ENCODE measurements at places on chromosomes 1 and 21.
A peak's percentile ranks its signal among the peaks of the same experiment; 100 is the strongest.

- DNase-seq: peak; percentile 22
These were observed at the start of gene KCNA2 for GRCh38 chr1:110605901-110606656. Gene KCNA2, minus strand, starts transcription at chr1:110606358. Its CDS starts 1,576 bp downstream, at chr1:110604782.

DNA sequence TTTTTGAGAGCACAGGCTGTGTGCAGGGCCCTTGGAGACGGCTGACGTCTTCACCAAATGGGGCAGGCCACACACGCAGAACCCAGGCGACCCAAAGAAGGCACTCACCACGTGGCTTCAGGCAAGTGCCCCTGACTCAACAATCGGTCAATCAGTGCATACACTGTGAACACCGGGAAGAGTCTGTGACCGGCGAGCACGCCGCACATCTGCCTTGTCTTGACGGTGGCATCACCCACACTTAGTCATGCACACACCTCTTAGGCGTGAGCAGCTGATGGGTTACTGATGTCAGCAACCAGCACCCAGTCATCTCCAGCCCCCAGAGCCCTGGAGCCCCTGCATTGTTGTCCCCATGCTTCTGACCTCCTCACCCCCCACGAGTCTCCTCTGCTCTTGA is 4.9 kb upstream of the LRRC3 start:
- DNase-seq: no peak

GRCh38 chr1:172421974-172422604 is 1.6 kb downstream of the C1orf105 start:
- DNase-seq: no peak

GRCh38 chr1:211478376-211478775 is 13.6 kb downstream of the RD3 start:
- DNase-seq: no peak

- peak; percentile 55 for DNase-seq
These were observed 41.0 kb downstream of the KCND3 start for GRCh38 chr1:111948209-111949171.

GRCh38 chr21:37560385-37560784 is 193.8 kb downstream of the DYRK1A start:
- DNase-seq: no peak

DNA sequence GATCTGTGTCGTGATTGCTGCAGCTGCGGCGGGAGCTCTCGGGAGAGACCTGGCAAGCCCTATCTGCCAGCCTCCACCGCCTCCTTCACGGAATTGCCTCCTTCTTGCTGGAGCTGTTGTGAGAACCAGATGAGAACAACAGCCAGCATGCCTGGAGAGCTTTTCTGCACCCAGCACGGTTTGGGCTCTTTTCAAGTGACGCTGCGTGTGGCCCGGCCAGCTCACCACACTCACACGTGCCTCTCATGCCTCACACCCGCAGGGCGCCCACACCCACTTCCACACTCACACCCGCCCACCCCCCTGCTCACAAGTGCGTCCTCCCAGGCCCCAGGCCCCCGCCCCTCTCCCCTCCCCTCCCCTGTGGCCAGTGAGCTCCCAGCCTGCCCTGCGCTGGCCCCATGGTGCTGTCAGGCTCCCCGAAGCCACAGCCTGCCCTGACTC is 135.7 kb upstream of the RUNX3 start:
- peak; percentile 91 for DNase-seq

DNA sequence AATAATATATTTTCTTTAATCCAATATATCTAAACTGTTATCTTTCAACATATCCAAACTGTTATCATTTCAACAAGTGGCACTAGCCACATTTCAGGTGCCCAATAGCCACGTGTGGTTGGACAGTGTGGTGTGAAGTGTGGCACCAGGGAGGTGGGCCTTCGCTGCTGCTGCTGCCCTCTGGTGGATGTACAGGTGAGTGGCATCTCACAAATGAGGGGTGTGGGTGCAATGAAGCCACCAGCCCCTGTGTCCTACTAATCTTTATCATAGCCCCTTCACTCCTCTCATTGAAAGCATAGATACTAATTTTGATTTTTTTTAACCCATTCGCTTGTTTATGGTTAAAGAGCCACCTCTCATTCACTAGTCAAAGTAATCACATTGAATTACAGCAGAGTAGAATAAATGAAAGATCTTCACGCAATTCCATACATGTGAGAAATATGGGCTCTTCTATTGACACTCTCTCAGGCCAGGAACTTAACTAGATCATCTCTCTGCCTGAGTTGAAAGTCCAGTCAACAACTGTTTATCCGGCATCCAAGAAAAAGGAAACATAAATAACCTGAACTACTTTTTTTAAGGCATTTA is 499.2 kb downstream of the OMA1 start:
- peak; percentile 9 for DNase-seq

- peak; percentile 36 for DNase-seq
These were observed 204.8 kb upstream of the ADAMTS5 start for GRCh38 chr21:27171707-27172106.

DNA sequence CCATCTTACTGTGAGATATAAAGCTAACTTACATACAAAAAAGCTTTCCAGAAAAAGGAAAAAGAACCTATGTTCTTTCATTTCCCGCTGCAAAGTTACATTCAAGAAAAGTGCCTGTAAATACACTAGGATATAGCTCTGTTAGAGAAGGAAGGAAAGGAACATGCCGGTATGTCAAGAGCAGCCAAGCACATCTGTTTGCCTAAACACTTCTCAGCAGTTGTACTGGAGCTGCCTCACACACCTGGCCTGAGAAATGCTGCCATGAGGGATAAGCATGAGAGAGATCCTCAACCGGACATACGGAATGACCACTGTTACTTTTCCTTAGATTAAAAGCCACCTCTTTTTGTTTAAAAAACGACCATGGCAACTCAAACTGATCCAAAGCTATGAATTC is 189.7 kb downstream of the RERE start:
- no peak for DNase-seq

- DNase-seq: no peak
These were observed 78.5 kb upstream of the ADAMTS5 start for GRCh38 chr21:27045281-27045985.

GRCh38 chr1:169456029-169456428 is 28.8 kb upstream of the CCDC181 start:
- DNase-seq: no peak

DNA sequence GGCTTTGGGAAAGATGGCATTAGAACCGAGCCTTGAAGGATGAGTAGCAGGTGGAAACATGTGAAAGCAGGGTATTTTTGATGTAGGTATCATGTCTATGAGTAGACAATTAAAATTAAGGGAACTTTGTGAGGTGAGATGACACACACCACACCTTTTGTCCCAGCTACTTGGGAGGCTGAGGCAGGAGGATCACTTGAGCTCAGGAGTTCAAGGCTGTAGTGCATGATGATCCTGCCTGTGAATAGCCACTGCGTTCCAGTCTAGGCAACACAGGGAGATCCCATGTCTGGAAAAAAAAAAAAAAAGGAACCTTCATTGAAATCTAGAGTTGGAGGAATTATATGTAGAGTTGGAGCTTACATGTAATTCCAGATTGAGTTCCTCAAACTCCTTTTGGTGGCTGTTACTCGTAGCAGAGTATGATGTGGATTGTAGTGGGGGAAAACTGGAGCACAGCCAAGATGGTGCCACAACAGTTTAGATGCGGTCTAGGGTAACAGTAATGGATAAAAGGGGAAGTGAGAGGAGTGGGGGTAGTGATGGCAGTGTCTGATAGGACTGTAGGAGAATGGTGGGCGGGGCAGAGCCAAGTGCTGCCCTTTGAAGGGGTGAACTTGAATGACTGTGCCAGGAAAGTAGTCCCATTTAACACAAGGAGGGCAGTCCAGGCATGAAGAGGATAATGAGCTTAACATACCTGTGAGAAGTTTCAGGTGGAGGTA is 17.4 kb downstream of the AK4 start:
- DNase-seq: no peak

- no peak for DNase-seq
These were observed 25.1 kb downstream of the SHCBP1L start for GRCh38 chr1:182927693-182928433.

DNA sequence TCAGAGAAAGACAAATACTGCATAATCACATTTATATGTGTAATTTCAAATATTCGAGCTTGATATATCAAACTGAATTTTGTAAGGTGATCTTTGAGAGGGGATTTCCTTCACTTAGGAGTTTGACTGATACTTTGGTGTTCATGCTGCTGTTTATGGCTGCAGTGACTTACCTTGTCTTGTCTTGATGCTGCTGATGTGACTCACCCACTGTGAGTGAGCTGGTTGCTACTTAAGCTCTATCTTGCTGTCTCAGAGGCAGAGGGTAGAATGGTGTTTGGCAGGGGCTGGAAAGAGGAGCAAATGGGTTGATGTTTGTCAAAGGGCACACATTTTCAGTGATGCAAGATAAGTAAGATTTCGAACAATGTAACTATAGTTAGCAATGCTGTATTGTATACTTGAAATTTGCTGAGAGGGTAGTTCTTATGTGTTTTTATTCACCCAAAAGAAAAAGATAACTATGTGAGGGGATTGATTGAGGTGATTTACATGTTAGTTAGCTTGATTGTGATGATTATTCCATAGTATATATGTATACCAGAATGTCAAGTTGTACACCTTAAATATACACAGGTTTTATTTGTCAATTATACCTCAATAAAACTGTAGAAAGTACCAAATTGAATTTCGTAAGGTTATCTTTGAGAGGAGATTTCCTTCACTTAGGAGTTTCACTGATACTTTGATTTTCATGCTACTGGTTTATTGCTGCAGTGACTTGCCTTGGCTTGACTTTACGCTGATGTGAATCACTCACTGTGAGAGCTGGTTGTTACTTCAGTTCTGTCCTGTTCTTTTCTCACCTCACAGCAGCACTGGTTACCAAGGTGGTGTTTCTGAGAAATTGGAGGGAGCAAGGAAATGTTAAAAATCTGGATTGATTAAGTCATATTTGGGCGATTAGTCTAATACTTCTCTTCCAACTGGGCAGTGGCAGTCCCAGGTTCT is 94.5 kb upstream of the SLC5A9 start:
- no peak for DNase-seq

GRCh38 chr21:38897532-38898421 is 92.0 kb downstream of the ETS2 start:
- no peak for DNase-seq

- no peak for DNase-seq
These were observed 264.1 kb upstream of the GREM2 start for GRCh38 chr1:240876071-240876470.

DNA sequence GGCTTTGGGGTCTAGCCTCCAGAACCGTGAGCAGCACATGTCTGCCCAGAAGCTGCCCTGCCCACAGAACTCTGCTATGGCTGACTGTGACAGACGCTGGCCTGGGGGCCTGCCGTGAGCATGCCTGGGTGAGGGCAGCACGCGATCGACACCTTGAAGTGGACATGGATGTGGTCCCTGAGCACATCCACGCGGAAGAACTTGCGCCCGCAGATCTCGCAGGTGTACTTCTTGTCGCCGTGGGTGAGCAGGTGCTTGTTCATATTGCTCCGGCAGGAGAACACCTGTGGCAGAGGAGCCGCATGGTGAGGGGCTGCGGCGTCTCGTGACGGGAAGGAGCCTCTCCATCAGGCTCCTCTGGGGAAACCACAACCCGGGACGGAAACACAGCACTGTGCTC is 56.0 kb downstream of the PRDM15 start:
- no peak for DNase-seq

Measured in fibroblast of skin of scalp (primary cell).